Islet precursor cell (in vitro differentiated cells): ENCODE measurements at places on chromosomes 5 and 9.
A peak's percentile ranks its signal among the peaks of the same experiment; 100 is the strongest.

GRCh38 chr5:149279661-149280060, 8.0 kb downstream of the AFAP1L1 start:
- no peak for DNase-seq

- no peak for DNase-seq
These were observed 101.0 kb downstream of the RXRA start for GRCh38 chr9:134427153-134427782.

GRCh38 chr9:88980740-88981203, 10.5 kb upstream of the S1PR3 start:
- no peak for DNase-seq

- DNase-seq: peak; percentile 68
These were observed 4.1 kb upstream of the RGMB start for GRCh38 chr5:98769210-98769958.

GRCh38 chr5:41156739-41157138, 56.6 kb downstream of the C6 start:
- DNase-seq: no peak

GRCh38 chr9:74379718-74380117, 117.4 kb upstream of the RORB start:
- peak; percentile 79 for DNase-seq

DNA sequence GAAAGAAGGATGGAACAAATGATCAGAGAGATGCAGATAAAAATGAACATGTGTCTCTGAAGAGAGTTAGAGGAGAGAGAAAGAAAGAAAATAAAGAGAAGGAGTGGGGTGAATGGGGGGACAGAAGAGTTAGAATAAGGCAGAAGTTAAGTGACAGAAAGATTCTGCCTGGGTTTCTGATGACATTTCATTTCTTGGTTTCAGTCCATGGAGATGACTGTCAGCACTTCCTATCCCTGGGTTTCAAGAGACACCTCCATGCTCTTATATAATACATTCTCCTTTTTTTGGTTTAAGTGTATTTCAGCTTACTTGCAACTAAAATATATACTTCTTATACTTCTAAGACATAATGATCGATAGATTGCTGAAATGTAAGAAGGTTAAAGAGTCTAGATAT, 213.0 kb upstream of the IL12B start:
- DNase-seq: no peak

- DNase-seq: no peak
These were observed 81.2 kb downstream of the CNTLN start for GRCh38 chr9:17216011-17216410.

- no peak for DNase-seq
These were observed 13.8 kb downstream of the DNAH5 start for GRCh38 chr5:13930541-13931171.

- DNase-seq: peak; percentile 36
These were observed 94.4 kb downstream of the MACROH2A1 start for GRCh38 chr5:135304352-135305221.

- no peak for DNase-seq
These were observed 238.8 kb downstream of the SMARCA2 start for GRCh38 chr9:2253636-2254580.

DNA sequence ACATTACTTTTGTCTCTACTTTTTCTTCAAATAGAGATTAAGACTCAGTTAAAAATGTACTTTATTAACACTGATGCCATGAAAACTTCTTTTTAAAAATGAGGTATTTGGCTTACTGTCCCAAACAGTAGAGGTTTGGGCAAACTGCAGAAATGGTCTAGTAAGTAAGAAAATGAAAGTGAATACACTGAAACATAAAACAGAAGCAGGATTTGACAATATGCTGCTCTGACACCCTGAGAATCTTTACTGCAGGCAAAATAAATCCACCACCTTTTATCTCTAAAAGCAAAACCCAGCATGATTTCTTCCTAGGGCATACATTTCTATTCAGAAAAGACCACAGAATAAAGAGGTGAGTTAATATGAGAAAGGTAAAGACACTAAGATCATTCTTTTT, 86.2 kb downstream of the SLC38A9 start:
- no peak for DNase-seq

- DNase-seq: no peak
These were observed 1162.5 kb upstream of the DMAC1 start for GRCh38 chr9:8962084-8962483.

DNA sequence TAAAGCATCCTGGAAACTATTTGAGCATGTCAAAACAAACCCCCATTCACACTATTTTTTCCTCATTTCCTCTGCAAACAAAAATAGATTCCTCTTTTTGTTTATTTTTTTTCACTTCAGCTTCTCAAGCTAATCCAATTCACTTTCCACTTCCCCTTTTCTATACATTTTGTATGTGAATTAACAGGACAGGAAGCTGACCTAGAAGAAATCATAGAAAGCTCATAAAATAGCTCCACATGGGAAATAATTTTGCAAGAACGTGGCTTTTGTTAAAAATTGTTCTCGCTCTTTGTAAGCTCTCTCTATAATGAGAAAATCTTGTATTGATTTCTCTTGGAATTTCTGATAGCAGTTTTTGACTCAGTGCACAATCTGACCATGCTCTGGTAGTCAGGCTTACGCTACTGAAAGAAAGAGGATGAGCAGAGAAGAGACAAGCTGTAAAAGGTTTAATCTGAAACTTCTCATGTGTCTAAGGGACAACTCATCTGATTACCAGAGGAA, 215.8 kb downstream of the ADAMTS12 start:
- DNase-seq: no peak
